Hypothalamus (tissue), 51 donors: ENCODE measurements at places on chromosomes 6 and 20.

DNA sequence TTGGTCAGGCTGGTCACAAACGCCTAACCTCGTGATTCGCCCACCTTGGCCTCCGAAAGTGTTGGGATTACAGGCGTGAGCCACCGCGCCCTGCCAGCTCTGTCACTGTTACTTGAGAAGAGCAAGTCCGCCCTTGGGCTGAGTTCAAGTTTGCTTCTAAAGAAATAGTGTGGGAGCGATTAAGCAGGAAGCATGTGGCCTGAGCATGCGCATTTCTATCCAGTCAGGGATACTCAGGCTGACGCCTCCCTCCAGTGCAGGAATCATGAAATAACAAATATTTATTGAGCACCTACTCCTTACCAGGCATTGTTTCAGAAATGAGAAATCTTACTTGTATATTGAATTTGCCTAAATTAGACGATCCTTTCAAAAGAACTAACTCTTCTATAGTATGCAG lies 166.2 kb downstream of the EDN1 start:
- DNase-seq, result no peak

GRCh38 chr6:137798261-137798660 lies 68.8 kb upstream of the TNFAIP3 start:
- DNase-seq, result no peak

DNA sequence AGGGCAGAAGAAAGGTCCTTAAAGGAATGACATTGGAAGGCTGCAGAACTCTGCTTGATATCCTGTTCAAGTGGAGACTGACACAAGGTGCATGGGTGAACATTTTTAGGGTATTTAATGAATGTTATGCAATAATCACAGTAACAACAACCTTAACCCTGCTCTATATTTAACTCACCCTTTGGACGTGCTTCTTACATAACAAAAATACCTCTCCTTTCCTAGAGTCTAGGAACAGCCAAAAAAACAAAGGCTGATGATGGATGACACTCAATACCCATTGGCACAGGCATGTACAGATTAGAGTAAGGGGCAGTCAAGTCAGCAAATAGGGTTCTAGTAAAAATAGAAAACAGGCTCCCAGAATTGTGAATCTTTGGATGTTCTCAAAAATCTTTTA lies 30.6 kb downstream of the ROS1 start:
- DNase-seq, result no peak

DNA sequence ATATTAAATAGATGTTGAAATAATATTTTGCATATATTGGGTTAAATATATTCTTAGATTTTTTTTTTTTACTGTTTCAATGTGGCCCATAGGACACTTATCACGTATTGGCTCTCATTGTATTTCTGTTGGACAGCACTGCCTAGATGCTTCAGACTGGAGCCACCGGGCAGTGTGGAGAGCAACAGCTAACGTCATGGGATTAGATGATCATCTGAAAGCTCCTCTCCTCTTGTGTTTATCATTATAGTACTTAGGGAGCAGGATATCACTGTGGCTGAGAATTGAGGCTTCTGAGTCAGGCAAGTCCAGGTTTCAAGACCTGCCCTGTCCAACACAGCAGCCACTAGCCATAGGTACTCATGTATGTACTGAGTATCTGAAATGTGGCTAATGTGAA lies 87.4 kb downstream of the ZHX3 start:
- no peak for DNase-seq

GRCh38 chr6:83124553-83124952 lies 57.1 kb downstream of the DOP1A start:
- no peak for DNase-seq

DNA sequence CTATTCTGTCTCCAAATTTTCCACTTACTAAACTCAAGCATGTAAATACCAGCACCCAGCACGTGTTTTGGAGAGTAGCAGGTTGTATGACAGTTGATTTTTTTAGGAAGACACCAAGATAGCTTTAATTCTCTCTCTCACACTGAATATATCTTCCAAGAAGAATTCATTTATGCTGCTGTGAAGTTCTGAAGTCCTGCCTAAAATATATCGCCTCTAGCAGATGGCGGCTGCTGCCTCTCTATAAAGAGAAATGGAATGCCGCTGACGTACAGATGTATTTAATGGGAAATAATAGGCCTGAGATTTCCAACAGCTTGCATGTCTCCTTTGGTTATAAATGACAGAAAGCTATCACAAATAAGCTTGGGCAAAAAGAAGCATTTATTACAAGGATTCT lies 74.7 kb downstream of the PFDN4 start:
- no peak for DNase-seq

DNA sequence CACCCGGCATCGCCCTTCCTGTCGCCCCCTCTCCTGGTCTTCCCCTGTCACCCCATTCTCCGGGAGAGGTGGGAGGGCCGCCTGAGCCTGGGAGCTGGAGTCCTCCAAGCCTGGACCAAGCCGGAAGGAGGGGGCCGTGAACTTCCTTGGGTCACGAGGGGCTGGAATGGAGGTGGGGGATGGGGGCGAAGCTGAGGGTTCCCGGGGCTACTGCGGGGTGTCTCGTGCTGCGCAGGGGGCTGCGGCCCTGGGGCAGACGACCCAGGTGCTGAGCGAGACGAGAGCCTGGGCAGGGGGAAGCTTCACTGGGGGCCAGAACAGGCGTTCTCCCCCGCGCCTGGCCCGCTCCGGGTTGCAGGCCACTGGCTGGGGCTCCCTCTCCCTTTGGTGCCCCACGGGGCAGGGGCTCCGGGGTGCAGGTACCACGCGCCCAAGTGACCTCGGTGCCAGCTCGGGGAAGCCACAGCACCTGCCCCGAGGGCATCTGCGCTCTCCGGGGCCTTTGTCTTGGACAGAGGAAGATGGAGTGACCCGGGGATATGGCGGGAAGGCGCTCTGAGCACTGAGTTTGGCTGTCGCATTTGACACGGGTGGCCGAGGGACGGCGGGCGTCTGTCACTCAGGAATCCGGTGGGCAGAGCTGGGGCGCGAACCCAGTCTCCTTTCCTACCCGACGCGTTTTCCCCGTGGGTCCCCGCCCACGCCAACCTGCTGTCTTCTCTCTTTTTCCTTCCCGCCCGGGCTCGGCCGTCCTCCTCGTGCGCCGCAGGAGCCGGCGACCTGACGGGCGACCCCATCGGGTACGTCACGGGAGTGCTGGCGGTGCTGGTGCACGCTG lies 1.2 kb downstream of the SLC35D3 start:
- DNase-seq, result no peak

- DNase-seq, result no peak
These were observed 25.6 kb upstream of the HLA-A start for GRCh38 chr6:29916741-29917140.

- DNase-seq, result no peak
These were observed 15.4 kb downstream of the SNPH start for GRCh38 chr20:1281279-1282057.

GRCh38 chr20:10557685-10558084 lies 116.1 kb downstream of the JAG1 start:
- no peak for DNase-seq

DNA sequence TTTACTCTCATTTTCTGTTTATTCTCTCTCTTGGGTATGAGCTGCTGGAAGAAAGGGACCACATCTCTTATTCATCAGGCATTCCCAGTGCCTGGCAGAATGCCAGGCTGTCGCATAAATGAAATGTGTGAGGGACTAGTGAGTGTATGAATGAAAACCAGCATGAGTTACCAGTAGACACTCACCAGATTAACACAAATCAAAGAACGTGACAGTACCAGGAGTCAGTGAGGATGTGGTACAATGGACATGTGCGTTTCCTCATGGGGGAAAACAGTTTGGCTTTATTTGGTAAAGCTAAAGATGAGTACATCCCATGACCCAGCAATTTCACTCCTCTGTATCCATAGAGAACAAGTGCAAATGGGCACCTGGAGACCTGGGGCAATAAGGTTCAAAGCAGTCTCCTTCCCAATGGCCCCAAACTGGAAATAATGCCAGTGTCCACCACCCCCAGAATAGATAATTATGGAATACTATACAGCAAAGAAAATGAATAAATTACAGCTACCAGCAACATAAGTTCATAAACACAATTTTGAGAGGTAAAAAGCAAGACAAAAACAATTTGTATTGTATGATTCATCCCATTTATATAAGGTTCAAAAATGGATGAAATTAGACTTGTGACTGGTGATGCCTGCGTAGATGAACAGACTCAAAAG lies 93.3 kb downstream of the CDH22 start:
- peak; percentile 29 for DNase-seq

DNA sequence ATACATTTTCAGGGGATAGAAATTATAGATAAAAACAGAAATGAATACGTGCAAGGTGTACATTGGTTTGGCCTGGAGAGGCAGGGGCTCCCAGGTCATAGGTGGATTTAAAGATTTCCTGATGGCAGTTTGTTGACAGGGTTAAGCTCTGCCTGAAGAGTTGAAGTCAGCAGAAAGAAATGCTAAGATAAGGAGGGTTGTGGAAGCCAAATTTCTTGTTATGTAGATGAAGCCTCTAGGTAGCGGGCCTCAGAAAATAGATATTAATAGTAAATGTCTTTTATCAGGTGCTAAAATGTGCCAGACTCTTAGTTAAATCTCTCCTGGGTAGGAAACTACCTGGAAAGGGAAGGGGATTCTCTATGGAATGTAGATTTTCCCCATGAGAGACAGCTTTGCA lies 188.8 kb downstream of the CDH26 start:
- no peak for DNase-seq

DNA sequence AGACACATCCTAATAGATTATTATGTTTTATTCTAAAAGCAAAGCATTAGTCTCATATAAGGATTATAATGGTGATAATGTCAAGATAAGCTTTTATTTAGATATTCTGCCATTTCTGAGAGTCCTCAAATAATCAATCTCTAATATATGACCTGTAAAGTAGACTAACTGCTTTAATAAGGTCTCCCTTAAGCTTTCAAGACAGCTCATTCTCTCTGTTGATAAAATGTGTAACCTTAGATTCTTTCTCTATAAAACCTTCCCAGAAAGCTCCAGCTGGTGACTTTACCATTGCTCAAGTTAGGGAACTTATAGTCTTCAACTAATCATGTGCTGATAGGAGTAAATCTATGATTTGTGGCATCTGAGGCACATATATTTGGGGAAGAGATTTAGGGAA lies 457.8 kb downstream of the MEI4 start:
- no peak for DNase-seq

GRCh38 chr20:22663528-22664025 lies 79.2 kb upstream of the FOXA2 start:
- DNase-seq, result no peak

GRCh38 chr6:152705327-152705726 lies 7.6 kb downstream of the MYCT1 start:
- no peak for DNase-seq

- peak; percentile 4 for DNase-seq
These were observed 2.6 kb upstream of the BPIFB4 start for GRCh38 chr20:33076662-33077372.

- no peak for DNase-seq
These were observed 1.5 kb upstream of the TUBB2B start for GRCh38 chr6:3228771-3229565.

DNA sequence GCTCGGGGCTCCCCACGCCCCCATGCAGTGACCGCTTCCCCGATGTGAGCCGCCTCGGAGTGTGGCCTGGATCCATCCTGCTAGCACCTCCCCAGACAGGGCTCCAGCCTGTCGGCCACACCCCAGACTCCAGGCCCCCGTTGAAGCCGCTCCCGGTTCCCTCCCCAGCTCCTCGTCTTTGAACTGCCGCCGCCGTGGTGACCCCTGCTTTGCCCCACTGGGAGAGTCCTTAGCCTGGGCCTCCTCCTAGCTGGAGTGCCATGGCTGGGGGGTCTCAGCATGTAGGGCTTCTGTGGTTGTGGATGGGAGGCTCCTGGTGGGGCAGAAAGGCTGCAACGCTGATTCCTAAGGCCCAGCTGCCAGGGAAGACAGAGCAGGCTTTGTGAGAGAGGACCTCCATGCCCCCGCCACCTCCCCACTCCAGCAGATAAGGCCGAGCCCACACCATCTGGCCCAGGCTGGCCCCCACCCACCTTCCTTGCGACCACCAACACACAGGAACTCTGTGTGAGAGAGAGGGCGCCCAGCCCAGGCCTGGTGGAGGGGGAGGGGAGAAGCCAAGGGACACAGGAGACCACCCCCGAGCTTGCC lies 11.4 kb downstream of the FOXS1 start:
- no peak for DNase-seq

DNA sequence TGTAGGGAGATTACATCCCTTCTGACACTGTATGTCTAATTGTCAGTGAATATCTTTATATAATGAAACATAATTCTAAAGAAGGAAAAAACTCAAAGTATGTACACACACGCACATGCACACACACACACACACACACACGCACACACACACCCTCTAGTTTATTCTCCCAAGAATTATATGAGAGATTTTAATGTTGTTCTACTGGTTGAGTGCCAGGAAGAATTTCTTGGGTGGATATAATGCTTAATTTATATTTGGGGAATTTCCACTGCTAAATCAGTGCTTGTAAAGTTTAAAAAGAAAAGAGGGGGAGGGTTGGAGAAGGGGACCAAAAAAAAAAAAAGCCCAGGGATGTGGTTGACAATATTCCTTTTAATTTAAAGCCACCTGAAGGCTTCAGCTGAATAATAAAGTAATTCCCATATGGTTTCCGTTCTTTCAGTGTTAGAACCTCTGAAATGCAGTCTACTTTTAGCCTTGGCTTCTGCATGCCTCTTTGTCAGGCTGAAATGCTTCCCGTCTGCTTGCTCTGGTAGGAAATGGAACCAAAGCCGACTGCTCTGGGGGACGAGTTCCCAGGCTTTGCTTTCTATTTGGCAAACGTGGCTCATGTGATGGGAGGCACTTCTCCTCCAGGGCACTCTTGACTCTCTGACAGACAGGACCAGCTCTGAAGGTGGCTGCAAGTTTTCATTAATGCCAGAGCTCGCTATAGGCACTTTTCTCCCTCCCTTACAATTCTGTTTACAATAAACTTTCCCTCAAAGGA lies 225.4 kb downstream of the PRL start:
- peak; percentile 7 for DNase-seq

GRCh38 chr6:96907498-96907897 lies 9.8 kb upstream of the NDUFAF4 start:
- no peak for DNase-seq

DNA sequence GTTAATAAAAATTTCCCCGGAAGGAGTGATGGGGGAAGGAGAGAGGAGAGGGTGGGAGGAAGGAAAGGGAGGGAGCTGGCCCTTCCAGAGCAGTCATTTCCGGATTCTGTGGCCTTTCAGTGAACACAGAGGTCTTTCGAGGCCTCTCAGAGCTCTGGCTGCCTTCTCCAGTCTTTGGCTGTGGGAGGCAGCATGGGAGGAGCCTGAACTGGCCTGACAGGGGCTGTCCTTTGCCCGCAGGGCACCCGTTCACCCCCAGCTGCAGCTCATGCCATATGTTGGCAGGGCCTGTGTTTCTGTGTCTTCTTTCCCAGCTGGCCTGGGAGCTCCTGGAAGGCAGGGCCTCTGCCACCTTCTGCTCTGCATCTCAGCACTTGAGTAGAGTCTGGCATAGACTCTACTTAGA lies 95.5 kb downstream of the PPP1R14C start:
- no peak for DNase-seq

- DNase-seq, result no peak
These were observed 93.3 kb downstream of the EDN1 start for GRCh38 chr6:12383448-12383847.

DNA sequence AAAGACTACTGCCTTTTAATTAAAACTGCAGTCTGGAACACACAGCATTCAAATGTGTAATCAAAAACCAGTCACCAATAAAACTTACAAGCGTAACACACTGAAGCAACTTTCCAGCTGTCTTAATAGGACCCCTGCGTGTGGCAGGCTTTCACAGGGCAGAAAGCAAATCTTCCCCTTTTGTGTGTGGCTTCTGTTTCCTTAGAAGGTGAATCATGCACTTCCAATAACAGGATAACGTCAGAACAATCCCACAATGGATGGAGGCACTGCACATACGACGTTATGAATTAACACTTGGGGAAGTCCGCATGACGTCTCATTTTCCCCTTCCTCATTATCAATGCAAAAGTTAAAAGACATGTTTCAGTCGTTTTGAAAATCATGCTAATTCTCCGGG lies 44.8 kb downstream of the INSM1 start:
- no peak for DNase-seq
